ENCODE measurements at places on chromosomes 13 and 19.

- no peak for DNase-seq
Measured at GRCh38 chr19:40136818-40137217, 46.1 kb upstream of the ZNF780A start.

DNA sequence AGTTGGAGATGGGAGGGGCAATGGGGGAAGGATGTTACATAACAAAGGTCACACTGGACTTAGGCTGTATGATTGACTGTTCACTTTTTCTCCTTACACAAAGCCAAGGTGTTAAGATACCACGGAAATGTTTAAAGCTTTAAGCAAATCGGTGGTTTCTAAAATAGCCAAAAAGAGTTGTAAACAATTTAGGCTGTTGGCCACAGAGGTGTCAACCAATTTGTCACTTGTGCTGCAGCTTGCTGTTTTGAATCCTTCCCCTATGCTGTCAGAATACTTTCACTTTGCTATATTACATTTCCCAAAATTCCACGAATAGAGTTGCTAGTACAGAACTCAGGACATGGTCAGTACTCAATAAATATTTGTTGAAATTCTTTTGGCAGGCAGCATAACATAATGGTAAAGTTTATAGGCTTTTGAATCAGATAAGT lies 149.3 kb downstream of the VWA8 start:
- no peak for DNase-seq

GRCh38 chr13:28392428-28392827 lies 102.5 kb downstream of the FLT1 start:
- DNase-seq = no peak

- no peak for DNase-seq
Measured at GRCh38 chr13:95319551-95320274, 18.5 kb upstream of the ABCC4 start.

DNA sequence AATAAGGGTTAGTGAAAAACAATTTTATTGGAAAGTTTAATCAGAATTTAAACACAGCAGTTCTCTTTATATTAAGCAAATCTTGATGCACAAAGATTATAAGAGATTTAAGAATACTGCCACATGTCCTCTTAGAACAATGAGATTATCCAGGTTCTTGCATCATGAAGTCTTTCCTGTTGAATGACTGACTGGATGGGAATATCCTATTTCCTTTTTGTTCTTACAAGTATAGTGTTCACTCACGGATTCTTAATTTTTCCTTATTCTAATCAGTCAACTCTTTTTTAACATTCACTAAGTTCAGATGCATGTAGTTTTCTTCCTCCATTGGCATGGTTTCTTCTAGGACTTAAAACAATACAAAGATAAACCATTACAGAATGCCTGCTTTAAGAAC lies 10.1 kb downstream of the URI1 start:
- no peak for DNase-seq

DNA sequence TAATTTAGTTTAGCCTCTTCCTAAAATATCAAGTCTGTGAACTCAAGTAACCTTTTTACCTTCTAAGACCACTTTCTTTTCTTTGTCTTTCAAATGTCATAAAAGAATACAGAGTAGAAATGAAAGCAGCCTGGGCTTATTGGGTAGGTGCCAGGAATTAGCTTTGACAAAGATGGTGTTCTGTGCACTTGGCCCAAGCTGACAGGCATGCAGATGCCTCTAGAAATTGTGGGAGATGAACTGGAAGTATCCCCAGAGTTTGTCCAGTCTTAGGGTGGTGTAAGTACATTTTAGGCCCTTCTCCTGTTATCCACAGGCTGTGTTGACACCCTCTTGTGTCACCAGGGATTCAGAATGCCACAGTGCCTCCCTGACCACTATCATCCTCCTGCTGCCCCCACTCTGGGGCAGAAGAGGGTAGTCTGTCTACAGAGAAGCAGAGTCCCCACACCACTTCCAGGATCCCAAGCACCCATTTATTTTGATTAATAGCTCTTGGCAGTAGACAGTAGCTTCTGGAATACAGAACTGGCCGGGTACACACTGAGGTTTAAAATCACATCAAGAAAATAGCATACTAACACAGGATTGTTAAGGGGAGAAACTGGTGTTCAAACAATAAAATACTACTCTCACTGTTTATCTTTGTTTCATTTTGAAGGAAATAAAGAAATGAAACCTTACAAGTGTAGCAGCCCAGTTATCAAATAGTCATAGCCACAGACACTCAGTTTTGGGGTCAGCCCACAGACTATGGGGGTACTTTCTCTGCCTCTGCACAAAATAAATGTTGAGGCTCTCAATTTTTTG lies 343.2 kb downstream of the KCNRG start:
- DNase-seq = no peak

DNA sequence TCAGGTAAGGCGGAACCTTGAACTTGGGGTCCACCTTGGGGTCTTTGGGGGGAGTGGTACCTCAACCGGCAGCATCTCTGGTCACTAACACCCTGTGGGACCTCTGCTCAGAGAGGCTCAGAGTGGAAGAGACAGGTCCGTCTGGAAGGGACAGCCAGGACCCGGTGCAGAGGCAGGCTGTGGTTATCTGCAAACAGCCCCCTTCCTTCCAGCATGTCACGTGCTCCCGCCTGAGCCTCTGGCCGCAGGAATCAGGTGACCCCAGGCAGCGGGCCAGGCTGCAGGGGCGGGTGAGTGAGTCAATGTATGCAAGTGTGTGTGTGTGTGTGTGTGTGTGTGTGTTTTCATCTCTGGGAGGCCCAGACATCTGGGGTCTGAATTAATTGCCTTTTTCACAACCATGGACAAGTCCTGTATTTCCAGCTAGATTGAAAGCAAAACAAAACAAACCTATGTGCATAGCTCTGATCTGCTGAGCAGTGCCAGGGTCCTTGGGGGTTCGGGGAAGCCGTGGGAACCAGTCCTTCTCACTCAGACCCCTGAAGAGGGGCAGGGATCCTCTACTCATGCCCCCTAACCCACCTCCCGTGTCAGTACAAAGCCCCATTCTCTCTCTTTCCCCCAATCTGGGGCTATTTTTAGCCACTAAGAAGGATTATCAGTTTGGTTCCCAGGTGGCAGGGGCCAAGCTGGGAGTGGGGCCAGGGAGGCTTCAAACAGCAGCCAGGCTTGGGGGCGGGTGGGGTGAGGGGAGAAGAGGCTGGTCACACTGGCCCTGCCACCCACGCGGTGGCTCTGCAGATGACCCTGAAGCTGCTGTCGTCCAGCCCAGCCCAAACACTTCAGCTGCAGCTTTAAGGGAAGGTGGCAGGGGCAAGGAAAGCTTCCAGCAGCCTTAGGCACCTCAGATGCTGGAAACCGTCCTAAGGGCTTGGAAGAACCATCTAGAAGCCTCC lies 31.4 kb downstream of the CERS4 start:
- peak; percentile 91 for DNase-seq

DNA sequence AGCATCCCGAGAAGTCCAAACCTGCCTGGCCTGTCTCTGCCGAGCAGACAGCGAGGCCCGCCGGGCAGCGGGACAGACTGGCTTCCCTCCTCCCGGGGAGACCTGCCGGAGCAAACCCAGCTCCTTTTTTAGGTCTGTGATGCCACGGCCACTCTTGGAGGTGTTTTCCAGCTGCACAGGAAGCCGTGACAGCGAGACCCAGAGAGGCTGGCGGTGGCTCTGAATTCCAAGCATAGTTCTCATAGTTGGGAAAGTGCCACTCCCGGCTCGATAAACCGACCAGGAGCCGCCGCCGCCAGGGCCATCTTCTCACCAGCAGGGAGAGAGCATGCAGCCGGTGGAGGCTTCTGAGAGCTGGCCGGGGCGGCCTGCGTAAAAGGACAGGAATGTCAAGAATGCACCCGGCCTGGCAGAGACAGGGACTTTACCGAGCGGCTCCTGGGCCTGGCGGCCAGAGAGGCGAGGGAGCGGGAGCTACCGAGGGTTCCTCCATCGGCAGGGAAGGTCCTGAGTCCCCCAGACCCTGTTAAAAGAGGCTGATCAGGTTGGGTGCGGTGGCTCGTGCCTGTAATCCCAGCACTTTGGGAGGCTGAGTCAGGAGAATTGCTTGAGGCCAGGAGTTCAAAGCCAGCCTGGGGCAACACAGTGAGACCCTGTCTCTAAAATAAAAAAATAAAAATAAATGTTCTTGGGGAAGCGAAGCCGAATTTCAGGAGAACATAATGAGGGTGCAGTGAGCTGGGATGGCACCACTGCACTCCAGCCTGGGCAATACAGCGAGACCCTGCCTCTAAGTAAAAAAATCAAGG lies 64.9 kb downstream of the GADD45B start:
- DNase-seq = peak; percentile 92

DNA sequence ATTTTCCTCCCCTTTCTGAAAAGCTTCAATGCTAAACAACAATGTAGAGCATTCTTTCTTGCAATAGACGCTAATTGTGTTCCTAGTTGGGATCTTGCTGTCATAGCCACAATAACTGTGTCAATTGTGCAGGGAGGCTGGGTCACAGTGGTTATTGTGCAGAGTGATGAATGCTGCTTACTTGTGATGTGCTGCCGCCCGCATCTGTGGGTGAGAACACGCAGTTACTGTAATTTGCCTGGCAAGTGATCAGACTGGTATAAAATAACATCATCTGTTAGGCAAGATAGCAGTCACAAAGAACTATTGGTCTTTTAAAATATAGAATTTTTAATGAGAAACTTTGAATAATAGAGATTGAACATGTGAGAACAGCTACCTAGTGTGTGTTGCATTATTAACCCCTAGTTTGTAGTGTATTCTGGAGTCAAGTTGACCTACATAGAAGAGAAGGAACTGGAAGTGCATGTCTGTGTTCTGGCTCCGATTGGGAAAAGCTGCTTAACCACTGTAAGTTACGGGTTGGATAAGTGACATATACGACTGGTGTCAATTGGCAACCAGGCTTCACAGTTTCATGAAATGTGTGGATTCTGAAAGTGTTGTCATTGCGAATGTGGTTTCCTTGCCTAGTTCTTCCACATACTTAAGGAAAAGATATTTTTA lies 43.6 kb downstream of the SLAIN1 start:
- no peak for DNase-seq

DNA sequence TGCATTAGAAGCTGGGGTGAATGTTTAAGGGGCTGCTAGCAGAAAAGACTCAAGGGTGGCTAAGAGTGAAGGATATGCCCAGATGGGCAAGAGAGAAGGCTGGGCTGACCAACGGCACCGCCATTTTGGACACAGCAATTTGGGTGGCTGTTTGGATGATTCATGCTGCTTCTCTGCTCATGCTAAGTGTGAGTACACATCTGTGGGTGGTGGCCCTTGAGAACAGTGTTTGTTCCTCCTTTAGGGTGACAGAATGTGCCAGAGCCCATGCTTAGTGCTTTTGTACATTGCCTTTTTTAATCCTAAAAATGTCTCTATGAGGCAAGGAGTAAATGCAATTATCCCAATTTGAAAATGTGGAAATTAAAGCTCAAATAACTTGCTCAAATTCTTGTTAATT lies 9.8 kb downstream of the CBY2 start:
- DNase-seq = no peak

GRCh38 chr13:93144031-93144430 lies 82.6 kb upstream of the GPC6 start:
- no peak for DNase-seq

- no peak for DNase-seq
Measured at GRCh38 chr19:17687857-17688784, at the start of gene UNC13A. Gene UNC13A (minus strand): TSS chr19:17688354. CDS start chr19:17688199, 155 bp downstream.

GRCh38 chr13:95003019-95003813 lies 290.9 kb upstream of the SOX21 start:
- no peak for DNase-seq

DNA sequence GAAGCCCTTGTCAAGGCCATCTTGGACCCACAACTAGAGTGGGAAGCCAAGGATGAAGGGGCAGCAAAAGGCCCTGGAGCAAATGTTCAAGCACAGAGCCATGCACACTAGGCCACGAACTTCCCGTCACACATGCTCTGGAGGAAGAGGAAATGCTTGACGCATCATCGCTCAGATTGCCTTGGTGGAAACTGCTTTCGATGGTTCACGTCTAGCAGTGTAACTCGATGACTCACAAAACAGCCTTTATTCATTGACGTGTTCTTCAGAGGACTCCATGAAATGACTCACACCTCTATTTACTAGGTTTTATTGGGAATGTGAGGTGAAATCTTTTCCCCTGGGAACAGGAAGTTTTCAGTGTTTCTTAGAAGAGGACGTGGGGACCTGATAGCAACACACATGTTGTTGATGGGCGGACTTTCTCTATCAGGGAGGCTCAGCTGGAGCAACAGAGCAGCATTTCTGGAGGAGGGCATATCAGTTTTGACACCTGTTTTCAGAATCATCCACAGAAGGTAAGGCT lies 79.8 kb upstream of the FLT1 start:
- DNase-seq = peak; percentile 72

- no peak for DNase-seq
Measured at GRCh38 chr19:1082165-1082927, 12.8 kb downstream of the POLR2E start.

DNA sequence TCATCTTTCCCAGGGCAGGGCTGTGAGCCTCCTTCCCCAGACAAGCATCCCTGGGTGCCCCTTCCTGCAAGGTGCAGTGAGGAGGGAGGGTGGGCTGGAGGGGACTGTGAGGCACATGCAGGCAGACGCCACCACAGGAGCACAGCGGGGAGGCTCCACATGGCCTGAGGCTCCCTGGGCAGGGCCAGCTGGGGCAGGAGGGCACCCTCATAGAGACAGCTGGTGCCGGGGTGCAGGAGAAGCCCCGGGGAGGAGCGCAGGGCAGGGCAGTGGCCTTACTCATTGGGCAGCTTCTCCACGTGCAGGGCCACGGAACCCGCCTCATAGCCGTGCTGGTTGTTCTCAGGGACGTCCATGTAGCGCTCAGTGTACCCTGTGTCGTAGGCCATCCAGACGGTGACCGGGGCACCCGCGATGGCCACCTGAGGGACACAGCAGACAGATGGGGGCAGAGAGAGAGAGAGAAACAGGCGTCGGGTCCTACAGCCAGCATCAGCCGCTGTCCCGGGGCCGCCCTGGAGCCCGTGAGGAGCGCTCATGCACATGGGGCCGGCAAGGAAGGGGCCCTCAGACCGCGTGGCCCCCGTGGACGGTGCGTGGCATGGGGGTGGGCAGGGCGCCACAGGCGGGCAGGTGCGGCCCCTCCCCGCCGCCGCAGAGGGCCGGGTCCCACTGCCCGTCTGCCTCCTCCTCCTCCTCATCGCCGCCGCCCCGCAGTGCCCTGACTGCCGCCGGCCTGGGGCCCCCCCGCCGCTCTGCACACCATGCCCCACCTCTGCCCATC lies 12.5 kb upstream of the MYDGF start:
- DNase-seq = no peak

DNA sequence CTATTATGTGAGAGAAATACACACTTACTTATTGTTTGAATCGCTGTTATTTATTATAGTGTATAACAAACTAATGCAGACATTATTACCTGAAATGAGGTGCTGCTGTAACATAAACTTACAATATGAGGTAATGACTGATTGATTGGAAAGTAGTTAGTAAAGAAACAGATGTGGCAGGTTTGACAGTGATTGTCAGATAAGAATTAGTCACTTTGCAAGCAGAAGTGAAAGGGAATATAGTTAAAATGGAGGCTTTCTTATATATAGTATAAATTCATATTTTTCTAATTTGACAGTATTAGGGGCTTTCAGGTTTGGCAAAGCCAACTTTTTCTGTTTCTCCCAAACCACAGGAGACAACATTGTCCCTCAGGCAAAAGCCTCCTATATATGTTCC lies 20.6 kb downstream of the MIR17HG start:
- DNase-seq = no peak

Data from H54 (cell line).